Stimulated activated CD8-positive, alpha-beta memory T cell treated with anti-CD3 and anti-CD28 coated beads, Interleukin-12 subunit alpha, Interleukin-12 subunit beta, amount 100 ng/mL, for 4 hours (primary cell): ENCODE measurements at places on chromosomes 2 and 18.

- no peak for DNase-seq
These were observed 81.1 kb upstream of the NYAP2 start for GRCh38 chr2:225318440-225318839.

DNA sequence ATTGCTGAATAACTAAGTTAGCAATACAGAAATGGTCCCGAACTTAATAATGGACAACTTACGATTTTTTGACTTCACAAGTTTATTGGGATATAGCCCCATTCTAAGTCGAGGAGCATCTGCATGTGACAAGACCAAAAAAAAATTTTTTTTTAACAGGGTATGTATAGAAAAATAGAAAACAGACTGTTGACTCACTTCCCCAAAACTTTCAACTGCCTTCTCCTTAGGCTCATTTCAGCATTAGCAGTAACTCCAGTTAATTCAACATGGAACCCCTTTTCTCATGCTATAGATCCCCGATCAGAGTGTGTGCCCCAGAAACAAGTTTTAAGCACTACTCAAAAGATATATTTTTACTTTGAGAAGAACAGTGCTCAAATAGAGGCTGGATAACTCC, 5.4 kb downstream of the CD302 start:
- no peak for DNase-seq

DNA sequence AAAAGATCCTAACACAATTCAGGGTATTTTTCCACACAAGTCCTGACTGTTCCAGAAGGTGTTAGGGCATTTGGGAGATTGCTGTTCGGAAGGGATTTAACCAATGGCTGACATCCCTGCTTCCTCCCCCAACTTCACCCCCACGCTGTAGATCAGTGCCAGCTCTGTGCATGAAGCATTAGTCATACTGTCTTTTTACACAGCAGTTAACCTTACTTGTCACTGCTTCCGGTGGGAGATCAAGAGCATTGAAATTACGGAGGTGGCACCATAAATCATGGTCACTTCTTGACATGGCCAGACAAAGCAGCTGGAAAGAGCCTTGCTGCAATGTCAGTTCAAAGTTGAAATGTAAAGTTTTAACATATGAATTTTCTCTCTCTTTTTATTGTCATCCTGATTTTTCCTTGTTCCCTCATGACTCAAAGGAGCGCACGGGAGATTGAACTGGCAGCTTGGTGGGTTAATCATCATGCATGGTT, 70.2 kb downstream of the HRH4 start:
- DNase-seq, result no peak

DNA sequence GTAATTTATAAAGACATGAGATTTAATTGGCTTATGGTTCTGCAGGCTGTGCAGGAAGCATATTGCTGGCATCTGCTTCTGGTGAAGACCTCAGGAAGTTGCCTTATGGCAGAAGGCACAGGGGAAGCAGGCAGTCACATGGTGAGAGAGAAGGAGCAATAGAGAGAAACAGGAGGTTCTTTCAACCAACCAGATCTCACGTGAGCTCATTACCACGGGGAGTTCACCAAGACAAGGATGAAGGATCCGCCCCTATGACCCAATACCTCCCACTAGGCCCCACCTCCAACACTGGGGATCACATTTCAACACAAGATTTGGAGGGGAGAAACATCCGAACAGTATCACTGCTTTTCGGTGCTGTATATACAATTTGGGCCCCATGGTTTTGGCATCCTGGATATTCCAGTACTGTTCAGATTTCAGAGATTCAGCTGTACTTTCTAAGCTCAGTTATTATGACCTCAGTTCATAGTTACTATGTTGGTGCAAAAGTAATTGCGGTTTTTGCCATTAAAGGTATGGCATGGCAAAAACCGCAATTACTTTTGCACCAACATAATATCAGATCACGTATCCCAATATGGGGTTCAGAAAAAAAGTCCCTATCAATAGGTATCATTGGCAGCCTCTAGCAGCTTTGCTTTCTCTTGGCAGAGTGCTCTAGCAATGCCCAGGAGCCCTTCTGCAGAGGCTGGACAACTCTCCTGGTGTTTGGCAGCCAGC, 189.6 kb upstream of the SIX3 start:
- DNase-seq, result no peak

- DNase-seq, result no peak
These were observed 111.9 kb downstream of the MRO start for GRCh38 chr18:50707855-50708469.

DNA sequence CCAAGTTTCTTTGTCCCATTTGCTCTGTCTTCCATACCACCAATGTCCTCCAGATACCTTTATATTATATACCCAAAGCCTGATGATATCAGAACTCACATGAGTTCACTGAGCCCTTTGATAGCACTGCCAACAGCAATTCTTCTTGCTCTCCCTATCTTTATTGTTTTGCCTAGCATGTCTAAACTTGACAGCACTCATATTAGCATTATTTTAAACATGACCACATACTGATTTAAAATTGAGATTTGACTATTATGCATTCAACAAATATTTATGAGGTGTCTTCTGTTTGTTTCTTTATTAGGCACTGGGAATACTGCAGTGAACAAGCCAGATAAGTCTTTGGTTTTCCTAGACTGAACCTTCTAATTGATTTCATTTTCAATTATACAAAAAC, 587.3 kb upstream of the GCFC2 start:
- DNase-seq, result no peak
